ENCODE measurements at places on chromosomes 12 and 14.

- DNase-seq, result no peak
Observed at GRCh38 chr12:47067176-47067575, 12.2 kb upstream of the PCED1B start.

GRCh38 chr12:30450872-30451271 lies 244.8 kb downstream of the IPO8 start:
- DNase-seq, result no peak

GRCh38 chr12:124872068-124872719 lies 8.5 kb upstream of the SCARB1 start:
- no peak for DNase-seq

GRCh38 chr14:56135001-56135400 lies 16.8 kb downstream of the PELI2 start:
- no peak for DNase-seq

GRCh38 chr12:6854036-6854435 lies 2.1 kb downstream of the USP5 start:
- DNase-seq, result no peak
